ENCODE measurements at places on chromosomes 2 and 18.

- no peak for DNase-seq
Observed at GRCh38 chr2:148451046-148451445, 193.5 kb upstream of the EPC2 start.

- no peak for DNase-seq
Observed at GRCh38 chr18:9482790-9483189, 7.5 kb downstream of the RALBP1 start.

DNA sequence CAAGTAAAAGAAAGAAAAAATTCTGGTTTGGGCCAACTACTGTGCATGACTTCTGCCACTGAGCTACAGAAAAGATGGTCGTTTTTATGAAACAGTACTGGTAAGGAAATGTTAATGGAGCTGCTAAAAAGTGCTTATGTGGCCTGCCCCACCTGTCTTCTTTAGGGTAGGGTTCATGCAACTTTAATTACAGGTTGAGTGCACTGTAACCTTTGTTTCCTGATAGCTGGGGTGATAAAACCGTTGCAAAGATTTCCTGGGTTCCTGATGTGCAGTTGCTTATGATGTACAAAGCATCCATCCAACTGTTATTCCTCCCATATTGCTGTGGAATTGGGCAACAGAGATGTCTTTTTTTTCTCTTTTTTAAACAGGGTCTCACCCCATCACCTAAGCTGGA, 34.3 kb upstream of the PUM2 start:
- DNase-seq = no peak

- no peak for DNase-seq
Observed at GRCh38 chr2:36560726-36561125, 37.2 kb downstream of the FEZ2 start.
